K562 (cell line): ENCODE measurements at places on chromosomes 1 and 21. TPM values are rescaled to one million over a fixed set of nuclear protein-coding genes. Genes with fewer than 3 reads are reported as not detected.

OLFM3 gene
- total RNA-seq, result not detected in 2 replicates

TRIM67 gene
- 0.36 and 0.60 TPM in 2 replicates for total RNA-seq

ADAM30 gene
- not detected in 2 replicates for total RNA-seq

PLPPR5 gene
- total RNA-seq, result not detected in 2 replicates

S1PR1 gene
- total RNA-seq, result 0.73 and 1.1 TPM in 2 replicates

CELA3B gene
- 3.1 and 3.8 TPM in 2 replicates for total RNA-seq

KRTAP19-3 gene
- total RNA-seq, result not detected in 2 replicates

CD84 gene
- total RNA-seq, result 1.9 and 2.5 TPM in 2 replicates

WNT2B gene
- 0.02 and 0.04 TPM in 2 replicates for total RNA-seq

VWA5B1 gene
- total RNA-seq, result not detected in 2 replicates

LIPI gene
- total RNA-seq, result not detected in 2 replicates

OR14K1 gene
- not detected in 2 replicates for total RNA-seq

S100A9 gene
- total RNA-seq, result 0.34 and 0.80 TPM in 2 replicates

CNTN2 gene
- not detected in 2 replicates for total RNA-seq

KRTAP12-3 gene
- not detected in 2 replicates for total RNA-seq

TMEM125 gene
- 0.45 TPM in 1 of 2 replicates, not detected in the other for total RNA-seq

RGS1 gene
- total RNA-seq, result 0.42 TPM in 1 of 2 replicates, not detected in the other

OR10J1 gene
- not detected in 2 replicates for total RNA-seq

CHI3L1 gene
- not detected in 2 replicates for total RNA-seq

CRP gene
- total RNA-seq, result 0.69 and 0.98 TPM in 2 replicates

CFHR5 gene
- not detected in 2 replicates for total RNA-seq

SH2D1B gene
- total RNA-seq, result 5.4 and 6.3 TPM in 2 replicates
